Ureter (tissue), 1 donor: ENCODE measurements at places on chromosomes 7 and 10. TPM values are rescaled to one million over a fixed set of nuclear protein-coding genes. Genes with fewer than 3 reads are reported as not detected.

Gene DLG5
- total RNA-seq, result 75.7 TPM

- DNase-seq, result no peak
These were observed 606 bp upstream of the RABGEF1 start for GRCh38 chr7:66739953-66740301.

Gene RAMP3
- 47.2 TPM for total RNA-seq

DNA sequence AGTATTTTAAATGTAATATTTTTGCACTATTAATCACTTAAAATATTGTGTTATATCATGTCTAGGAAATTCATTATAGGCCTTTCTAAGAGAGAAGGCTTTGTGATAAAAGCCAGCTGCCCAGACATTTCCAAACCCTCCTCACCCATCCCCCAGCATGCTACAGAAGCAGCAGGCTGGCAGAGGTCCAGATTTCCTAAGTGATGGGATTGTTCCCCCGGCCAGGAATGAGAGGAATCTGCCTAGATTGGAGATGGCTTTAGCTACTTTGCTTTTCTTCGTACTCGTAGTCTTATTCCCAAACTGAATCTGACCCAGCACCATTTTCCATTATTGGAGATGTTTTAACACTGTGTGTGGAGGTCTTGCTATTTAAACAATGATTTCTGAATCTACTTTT, 29.4 kb downstream of the CDK14 start:
- no peak for DNase-seq

Gene ASIC3
- total RNA-seq, result 0.34 TPM

Gene RPP30
- total RNA-seq, result 32.9 TPM

GRCh38 chr10:83252596-83252995, 886.7 kb upstream of the GHITM start:
- DNase-seq, result no peak

- no peak for DNase-seq
These were observed 20.8 kb downstream of the CYTH3 start for GRCh38 chr7:6251653-6252052.

DNA sequence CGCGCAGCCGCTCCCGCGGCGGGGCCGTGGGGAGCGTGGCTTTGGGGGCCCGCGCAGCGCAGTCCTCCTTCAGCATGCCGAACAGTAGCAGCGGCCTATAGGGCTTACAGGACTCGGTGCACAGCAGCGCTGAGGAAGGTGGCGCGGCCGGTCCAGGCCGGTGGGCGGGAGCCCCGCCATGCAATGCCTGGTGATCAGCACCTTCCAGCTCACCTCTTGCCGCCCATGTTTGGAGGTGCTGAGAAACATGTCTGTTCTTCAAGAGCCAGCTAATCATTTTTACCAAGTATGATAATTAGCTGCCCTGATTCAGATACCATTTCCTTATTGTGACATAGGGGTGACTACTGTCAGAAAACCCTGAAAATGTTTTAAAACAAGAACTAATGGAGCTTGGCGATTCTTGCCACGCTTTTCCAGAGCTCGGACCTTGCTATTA, 33.5 kb upstream of the SFTPD start:
- DNase-seq, result no peak
